ENCODE measurements at places on chromosomes 2 and 18. TPM values are rescaled to one million over a fixed set of nuclear protein-coding genes. Genes with fewer than 3 reads are reported as not detected.

DLGAP1 gene
- 7.9 TPM for total RNA-seq

DNA sequence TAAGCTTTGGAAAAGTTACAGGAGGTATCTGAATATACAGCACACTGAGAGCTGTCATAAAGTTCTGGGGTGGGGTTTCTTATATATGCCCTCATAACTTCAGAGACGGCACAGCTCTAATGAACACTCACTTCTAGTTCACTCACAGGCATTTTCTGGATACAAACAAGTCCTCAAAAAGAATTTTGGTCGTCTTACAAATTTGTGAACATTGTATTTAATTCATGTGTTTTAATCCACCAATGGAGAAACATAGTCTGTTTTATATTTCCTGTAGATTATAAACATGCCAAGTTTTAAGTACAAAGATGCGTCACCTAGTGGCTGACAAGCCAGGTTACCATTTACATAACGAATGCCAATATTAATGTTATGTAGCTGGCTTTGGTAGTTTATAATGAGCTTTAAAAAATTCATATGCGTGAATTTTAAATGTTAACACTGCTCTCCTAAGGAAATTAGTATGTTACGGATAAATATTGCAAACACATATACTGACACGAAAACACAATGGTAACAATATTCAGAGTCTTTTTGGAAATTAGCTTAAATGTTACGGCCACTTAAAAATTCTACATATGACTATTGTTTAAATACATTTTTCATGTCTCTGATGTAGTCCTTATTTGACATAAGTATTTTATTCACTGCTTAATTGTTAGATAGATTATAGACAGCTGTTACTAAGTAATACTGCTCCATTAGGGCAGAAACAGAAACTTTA is 2.5 kb downstream of the COL3A1 start:
- peaks cover 6% of the 10 kb centered on the region for H3K4me1 ChIP-seq
- H3K27me3 ChIP-seq, result no peaks in the 10 kb centered on the region
- H3K4me3 ChIP-seq, result no peak overlapping the region
- peak overlapping the region; percentile 7 for H3K27ac ChIP-seq
- H3K36me3 ChIP-seq, result no peaks in the 10 kb centered on the region
- peak; percentile 15 for DNase-seq

TMEM247 gene
- not detected for total RNA-seq

GRCh38 chr2:61241266-61241665 is 79.3 kb downstream of the C2orf74 start:
- H3K27ac ChIP-seq, result no peak overlapping the region
- H3K27me3 ChIP-seq, result no peaks in the 10 kb centered on the region
- H3K36me3 ChIP-seq, result no peaks in the 10 kb centered on the region
- no peak for DNase-seq

NAGK gene
- 62.0 TPM for total RNA-seq

DNA sequence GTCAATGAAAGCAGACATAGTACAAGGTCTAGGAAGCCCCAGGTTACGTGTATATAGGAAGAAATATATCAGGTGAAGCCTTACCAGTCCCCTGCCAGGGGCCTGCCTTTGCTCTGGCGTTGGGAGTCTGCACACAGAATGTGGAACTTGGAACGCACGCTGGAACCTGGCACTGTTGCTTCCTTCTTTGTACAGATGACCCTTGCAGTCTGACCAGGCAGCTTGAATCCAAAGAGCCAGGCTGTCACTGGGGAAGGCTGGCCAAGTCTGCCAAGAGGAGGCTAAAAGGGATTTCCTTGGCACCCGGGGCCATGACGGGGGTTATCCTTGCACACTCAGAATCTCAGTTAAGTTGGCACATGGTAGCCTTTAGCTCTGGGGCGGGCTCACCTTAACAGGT is 39.5 kb downstream of the TMEM247 start:
- H3K4me3 ChIP-seq, result no peak overlapping the region
- H3K36me3 ChIP-seq, result no peaks in the 10 kb centered on the region
- H3K4me1 ChIP-seq, result no peaks in the 10 kb centered on the region

CPLX4 gene
- total RNA-seq, result not detected

DNA sequence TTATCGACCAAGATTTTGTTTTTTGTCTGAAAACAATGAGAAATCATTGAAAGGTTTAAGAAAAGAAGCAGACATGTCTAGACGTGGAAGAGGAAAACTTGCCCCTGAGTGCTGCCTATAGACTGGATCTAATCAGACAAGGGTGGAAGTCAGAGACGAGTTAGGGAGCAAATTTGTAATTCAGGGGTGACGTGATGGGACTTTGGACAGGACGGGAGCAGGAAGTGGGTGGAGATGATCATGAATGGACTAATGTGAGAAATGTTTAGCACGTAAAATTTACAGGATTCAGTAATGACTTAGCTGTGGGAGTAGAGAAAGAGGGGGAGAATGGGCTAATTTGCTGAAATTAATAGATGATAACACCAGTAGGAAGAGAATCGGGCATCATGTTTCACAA is 117.0 kb upstream of the EPHA4 start:
- H3K4me3 ChIP-seq, result no peak overlapping the region

DNA sequence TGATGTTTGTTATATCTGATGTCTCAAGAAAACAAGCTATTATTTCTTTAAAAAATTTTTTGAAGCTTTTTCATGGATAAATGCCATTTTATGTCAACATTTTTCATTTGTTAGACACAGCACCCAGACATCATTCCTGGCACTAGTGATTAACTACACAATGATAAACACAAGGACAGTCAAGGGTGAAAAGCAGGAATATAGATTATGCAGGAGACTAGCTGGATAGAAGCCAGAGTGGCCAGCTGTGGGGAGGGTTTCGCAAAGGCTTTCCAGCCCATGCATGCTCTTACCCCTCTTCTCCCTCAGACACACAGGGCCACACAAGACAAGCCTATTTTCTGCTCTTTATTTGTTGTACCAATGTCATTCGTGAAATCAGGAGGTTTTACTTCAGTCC is 127.1 kb upstream of the TTC39C start:
- DNase-seq, result no peak
- peaks cover 40% of the 10 kb centered on the region for H3K4me1 ChIP-seq
- no peaks in the 10 kb centered on the region for H3K36me3 ChIP-seq
- no peak overlapping the region for H3K4me3 ChIP-seq
- H3K27me3 ChIP-seq, result no peaks in the 10 kb centered on the region

- H3K4me1 ChIP-seq, result no peaks in the 10 kb centered on the region
- no peaks in the 10 kb centered on the region for H3K36me3 ChIP-seq
- H3K27ac ChIP-seq, result no peak overlapping the region
- no peaks in the 10 kb centered on the region for H3K27me3 ChIP-seq
- H3K4me3 ChIP-seq, result no peak overlapping the region
These were observed 6.6 kb upstream of the CDH2 start for GRCh38 chr18:28183418-28184078.

DNA sequence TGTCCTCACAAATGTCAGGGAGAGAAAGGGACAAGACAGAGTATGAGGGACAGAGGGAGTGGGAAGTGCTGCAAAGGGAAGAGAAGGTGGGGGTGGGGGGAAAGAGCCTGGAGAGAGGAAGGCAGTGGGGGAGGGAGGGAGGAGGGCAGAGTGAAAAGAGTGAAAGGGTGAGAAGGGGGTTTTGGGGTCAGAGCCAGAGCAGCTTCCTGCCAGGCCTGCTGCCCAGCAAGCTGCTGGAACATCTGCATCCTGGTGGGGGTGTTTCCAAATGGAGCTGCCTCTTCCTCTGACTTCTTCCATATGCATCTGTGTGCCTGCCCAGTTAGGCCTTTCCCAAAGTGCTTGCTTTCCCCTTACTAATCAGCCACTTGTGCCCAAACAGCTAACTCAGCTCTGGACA is 94.3 kb upstream of the CELF4 start:
- DNase-seq, result no peak
- H3K27me3 ChIP-seq, result no peaks in the 10 kb centered on the region
- no peaks in the 10 kb centered on the region for H3K36me3 ChIP-seq
- no peak overlapping the region for H3K27ac ChIP-seq
- H3K4me3 ChIP-seq, result no peak overlapping the region
- no peaks in the 10 kb centered on the region for H3K4me1 ChIP-seq

RAD51AP2 gene
- 0.26 TPM for total RNA-seq

- no peaks in the 10 kb centered on the region for H3K27me3 ChIP-seq
- H3K4me3 ChIP-seq, result no peak overlapping the region
- H3K27ac ChIP-seq, result no peak overlapping the region
- no peaks in the 10 kb centered on the region for H3K4me1 ChIP-seq
- DNase-seq, result no peak
- H3K36me3 ChIP-seq, result no peaks in the 10 kb centered on the region
These were observed 49.5 kb downstream of the NDUFA10 start for GRCh38 chr2:239975665-239976064.

GRCh38 chr2:102273619-102274211 is 37.6 kb upstream of the IL1RL1 start:
- H3K27ac ChIP-seq, result no peak overlapping the region
- no peaks in the 10 kb centered on the region for H3K4me1 ChIP-seq
- H3K27me3 ChIP-seq, result no peaks in the 10 kb centered on the region
- H3K36me3 ChIP-seq, result no peaks in the 10 kb centered on the region
- no peak overlapping the region for H3K4me3 ChIP-seq

- DNase-seq, result no peak
- H3K4me1 ChIP-seq, result no peaks in the 10 kb centered on the region
- no peaks in the 10 kb centered on the region for H3K27me3 ChIP-seq
- no peaks in the 10 kb centered on the region for H3K36me3 ChIP-seq
- no peak overlapping the region for H3K27ac ChIP-seq
- H3K4me3 ChIP-seq, result no peak overlapping the region
These were observed 191.3 kb downstream of the RPRM start for GRCh38 chr2:153287109-153287801.

DNA sequence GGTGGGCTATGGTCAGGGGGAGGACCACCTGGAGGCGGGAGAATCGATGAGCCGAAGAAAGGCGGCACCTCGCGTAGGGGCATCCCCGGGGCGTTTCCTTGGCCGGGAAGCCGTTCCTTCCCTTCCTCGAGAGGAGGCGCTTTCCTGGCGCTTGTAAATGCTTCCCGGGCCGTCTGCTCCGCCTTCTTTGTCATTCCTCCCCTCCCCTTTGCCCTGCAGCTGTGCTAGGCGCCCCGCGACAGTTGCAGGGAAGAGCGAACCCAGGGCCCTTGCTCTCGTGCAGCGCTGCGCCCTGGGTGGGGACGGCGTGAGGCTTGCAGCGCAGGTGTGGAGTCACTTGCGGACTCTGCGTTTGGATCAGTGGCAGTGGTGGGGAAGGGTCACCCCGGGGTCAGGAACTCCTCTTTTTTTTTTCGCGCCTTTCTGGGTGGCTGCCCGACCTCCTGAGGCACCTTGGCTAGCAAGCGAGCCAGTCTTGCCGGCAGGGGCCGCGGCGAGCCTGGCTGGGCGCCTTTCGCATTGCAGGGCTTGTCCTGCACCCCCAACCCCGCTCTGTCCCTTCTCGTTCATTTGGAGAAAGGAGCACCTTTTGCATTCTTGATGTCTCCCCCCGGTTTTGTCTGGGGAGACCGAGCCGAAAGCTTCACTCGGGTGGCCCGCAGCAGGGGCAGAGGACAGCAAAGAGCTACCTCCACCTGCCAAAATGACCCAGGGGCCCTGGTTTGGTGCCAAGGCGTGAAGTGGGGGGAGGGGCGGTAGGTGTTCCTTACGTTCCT is 858 bp downstream of the KCNS3 start:
- peak overlapping the region; percentile 58 for H3K4me3 ChIP-seq
- no peaks in the 10 kb centered on the region for H3K27me3 ChIP-seq
- H3K27ac ChIP-seq, result peak overlapping the region; percentile 81
- H3K36me3 ChIP-seq, result no peaks in the 10 kb centered on the region
- DNase-seq, result peak; percentile 59

CYTIP gene
- total RNA-seq, result 5.6 TPM

GRCh38 chr2:183666031-183666430 is 541.8 kb downstream of the NUP35 start:
- H3K27me3 ChIP-seq, result no peaks in the 10 kb centered on the region
- H3K4me3 ChIP-seq, result no peak overlapping the region
- DNase-seq, result no peak

DNA sequence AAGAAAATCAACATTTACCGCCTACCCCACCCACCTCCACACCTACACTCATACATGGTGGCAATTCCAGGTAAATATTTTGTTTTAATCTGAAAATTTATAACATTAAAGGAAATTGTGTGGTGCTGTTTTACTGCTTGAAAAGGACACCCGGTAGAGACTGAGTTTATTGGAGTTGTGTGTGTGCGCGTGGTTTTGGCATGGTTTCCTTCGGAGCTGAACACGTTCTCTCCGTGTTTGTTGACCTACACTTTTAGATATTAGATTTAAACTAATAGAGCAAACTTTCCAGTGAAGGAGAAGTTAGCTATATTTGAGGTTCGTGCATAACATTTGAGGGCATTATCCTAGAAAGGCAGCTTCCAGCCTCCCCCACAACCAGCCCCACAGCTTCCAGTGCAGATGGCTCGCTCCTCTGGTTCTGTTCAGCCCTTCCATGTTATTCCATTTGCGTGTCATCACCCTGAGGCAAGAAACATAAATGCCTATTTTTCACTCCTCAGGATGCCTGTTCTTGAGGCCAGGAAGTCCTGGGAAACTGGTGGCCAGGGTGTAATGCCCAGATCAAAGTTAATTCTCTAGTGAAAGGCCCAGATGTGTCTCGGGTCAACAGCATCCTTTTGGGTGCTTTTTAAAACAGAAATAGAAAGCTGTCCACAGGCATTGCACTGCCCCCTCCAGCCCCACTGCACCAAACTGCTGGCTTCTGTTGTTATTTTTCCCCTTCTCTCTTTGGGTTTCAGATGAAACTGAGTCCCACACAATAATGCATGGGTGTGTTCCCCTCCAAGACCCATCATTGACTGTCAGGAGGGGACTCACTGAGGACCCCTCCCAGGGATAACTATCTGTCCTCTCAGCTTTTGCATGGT is 190.2 kb downstream of the SETBP1 start:
- H3K36me3 ChIP-seq, result no peaks in the 10 kb centered on the region
- no peaks in the 10 kb centered on the region for H3K27me3 ChIP-seq
- H3K4me1 ChIP-seq, result peaks cover 27% of the 10 kb centered on the region

DNA sequence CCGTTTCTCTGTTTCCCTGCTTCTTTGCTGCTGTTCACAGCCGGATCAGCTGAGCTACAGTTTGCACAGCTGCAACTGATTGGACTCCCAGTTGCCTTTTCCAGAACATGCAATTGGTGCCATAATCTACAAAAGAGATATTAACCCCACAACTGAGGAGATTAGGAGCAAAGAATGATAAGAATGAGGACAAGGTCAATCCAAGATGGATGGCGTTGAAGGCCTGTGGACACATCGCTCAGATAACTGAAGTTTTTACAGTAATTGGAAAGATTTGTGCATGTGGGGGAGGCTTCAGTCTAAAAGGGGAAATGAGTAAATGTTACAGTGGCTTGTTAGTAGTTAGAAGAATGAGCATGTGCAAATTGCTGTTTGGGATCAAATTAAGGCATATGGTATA is 263.2 kb downstream of the TGIF1 start:
- H3K27ac ChIP-seq, result no peak overlapping the region
- no peaks in the 10 kb centered on the region for H3K27me3 ChIP-seq
- no peaks in the 10 kb centered on the region for H3K36me3 ChIP-seq
- H3K4me1 ChIP-seq, result peaks cover 34% of the 10 kb centered on the region

DNA sequence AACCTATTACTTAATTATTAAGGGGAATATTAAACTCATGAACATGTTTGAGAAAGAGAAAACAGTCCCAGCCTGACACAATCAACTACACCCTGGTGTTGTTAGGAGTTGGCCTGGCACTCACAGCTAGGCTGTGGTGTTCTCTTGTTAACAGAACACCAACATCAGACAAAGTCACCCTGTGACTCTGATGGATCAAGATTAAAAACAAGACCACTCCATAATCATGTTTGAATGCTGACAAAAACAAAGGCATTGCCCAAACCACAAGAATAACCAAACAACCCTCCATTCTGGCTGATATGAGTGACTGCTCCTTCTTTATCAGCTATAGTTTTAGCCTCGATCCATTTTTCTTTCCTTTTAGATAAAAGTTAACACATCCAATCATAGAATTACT is 3.0 kb downstream of the BOLL start:
- no peak overlapping the region for H3K27ac ChIP-seq
- no peaks in the 10 kb centered on the region for H3K36me3 ChIP-seq
- no peaks in the 10 kb centered on the region for H3K27me3 ChIP-seq
- H3K4me3 ChIP-seq, result no peak overlapping the region
- DNase-seq, result no peak

SCYGR5 gene
- not detected for total RNA-seq
